ENCODE measurements at places on chromosomes 11 and 22.

DNA sequence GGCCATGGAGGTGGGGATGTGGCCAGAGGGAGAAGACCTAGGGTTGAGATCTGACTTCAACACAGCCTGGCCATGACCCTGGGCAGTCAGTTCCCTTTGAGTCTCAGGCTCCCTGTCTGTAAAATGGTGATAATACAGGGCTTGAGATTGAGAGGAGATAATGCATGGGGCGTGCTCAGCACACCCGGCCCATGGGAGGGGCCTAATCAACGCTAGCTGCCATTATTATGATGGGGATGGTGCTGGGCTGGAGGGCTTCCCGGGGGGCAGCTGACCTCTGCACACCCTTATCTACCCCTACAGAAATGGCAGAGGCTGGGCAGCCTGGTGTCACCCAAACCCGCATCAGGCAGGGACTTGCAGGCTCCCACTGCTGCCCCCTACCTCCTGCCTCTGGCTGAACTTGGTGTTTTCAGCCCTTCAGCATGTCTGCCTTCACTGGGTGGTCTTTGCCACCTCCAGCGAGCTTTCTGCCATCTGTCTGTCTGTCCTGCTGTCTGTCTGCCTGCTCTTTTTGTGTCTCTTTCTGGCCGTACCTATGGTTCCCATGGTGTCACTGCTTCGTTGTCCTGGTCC, 84.5 kb downstream of the CACNA1I start:
- no peak for DNase-seq

GRCh38 chr11:70242885-70243284, 27.6 kb upstream of the PPFIA1 start:
- DNase-seq: no peak

- DNase-seq: no peak
These were observed 29.0 kb downstream of the LAYN start for GRCh38 chr11:111569476-111569875.

DNA sequence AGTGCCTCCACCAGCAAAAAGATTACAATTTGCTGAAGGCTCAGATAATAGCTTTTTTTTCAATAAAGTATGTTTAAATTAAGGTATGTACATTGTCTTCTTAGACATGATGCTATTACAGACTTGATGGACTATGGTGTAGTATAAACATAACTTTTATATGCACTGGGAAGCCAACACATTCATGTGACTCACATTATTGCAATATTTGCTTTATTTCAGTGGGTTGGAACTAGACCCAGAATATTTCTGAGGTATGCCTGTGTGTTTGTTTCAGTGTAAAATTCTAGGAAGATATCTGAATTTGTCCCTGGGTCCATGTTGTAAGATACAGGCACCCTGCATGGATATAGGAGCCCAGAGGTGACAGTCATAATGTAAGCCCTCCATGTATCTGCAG, 120.0 kb upstream of the BDNF start:
- DNase-seq: no peak

DNA sequence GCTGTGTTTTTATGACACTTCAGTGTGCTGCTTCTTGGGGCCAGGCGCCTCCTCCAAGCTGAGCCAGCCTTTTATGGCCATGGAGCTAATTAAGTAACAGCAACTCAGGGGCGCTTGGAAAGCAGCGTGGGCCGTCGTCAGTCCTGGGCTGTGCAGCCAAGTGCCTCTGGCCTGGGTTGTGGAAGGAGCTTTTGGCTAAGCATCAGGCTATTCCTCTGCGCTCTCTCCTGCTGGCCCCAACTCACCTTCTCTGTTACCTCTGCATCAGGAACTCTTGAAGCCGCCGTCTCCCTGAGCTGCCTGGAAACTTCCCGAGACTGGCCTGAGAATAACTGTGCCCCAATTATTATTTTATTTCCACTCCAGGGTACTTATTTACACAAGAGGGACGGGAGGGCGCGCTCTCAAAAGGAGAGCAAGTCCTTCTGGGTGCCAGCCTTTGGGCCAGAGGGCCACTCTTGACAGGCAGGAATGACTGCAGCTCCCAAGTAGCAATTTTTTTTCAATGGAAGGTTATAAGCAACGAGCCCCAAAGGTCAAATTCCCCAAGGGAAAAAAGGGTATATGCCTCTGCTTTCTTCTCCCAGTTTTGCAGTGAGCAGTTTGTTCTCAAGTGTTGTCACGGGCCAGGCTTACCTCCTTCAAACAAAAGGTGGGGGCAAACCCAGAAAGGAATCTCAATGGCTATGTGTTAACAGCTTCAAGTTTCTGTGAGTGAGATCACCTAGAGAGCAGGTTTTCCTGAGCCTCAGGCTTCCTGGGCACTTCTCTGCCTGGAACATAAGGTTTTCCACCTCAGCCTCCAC, 38.5 kb upstream of the NAV2 start:
- no peak for DNase-seq

GRCh38 chr11:96154802-96155520, 188.0 kb downstream of the MAML2 start:
- no peak for DNase-seq

DNA sequence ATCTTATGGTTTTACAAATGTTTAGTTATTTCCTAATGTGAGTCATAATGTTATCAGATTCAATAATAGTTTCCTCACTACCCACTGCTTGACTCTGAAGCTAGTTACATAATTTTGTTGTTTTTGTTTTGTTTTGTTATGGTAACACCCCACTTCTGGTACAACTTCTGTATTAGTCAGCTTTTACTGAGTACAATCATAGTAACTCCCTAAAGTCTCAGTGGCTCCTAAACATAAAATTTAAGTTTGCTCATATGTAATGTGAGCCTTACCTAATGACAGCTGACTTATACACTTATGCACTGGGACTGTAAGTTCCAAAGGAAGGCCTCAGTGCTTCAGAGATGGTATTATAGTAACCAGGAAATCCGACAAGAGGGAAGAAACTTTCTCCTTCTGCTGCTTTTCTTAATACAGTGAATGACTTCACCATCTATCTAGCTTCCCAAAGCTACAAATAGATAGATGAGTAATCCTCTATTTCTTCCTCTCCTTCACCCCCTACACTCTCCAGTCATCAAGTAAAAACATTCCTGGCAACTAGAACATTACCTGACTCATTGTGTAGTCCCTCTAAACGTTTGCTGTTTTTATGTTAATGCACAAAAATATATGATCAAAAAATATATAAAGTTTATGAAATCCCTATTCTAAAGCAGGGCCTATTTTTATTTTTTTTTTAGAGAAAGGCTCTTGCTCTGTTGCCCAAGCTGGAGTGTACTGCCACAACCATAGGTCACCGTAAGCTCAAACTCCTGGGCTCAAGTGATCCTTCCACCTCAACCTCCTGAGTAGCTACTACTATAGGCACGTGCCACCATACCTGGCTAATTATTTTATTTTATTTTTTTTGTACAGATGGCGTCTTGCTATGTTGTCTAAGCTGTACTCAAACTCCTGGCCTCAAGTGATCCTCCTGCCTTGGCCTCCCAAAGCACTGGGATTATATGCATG, 563.0 kb downstream of the SOX6 start:
- no peak for DNase-seq

GRCh38 chr11:115965767-115966504, 461.7 kb upstream of the CADM1 start:
- no peak for DNase-seq

DNA sequence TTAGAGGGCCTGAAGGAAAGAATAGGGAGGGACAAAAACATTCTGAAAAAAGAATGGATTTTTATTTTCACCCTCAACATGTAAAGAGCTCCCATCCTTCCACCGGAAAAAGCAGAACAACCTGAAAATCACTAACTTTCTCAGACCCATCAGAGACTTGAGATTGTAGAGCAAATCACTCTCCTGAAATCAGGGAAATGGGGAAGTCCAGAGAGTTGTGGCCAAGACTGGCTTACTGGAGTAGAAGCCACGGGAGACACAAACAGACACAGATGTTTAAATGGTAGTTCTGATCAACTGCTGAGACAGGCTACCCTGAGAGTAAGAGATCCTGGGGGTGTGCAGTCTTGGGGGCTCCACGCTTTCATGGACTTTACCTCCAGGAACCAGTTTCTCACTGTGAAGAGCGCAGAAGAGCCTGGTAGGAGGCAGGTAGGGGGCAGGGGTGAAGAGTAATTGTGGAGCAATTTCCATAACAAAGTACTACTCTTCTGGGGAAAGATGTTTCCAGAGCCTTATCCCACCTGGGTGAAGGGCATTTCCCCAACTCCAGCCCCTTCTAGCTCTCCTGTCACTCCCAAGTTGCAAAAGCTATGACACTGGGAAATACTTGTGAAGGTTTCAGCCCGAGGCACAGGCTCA, 47.1 kb downstream of the ASCL2 start:
- DNase-seq: no peak

Data from activated T-helper 1 cell treated with anti-CD3 and anti-CD28 coated beads, Interleukin-2, amount 50 U/mL, for 16 hours (primary cell).